Fibroblast of skin of right quadriceps (primary cell): ENCODE measurements at places on chromosomes 3 and 15.
A peak's percentile ranks its signal among the peaks of the same experiment; 100 is the strongest.

DNA sequence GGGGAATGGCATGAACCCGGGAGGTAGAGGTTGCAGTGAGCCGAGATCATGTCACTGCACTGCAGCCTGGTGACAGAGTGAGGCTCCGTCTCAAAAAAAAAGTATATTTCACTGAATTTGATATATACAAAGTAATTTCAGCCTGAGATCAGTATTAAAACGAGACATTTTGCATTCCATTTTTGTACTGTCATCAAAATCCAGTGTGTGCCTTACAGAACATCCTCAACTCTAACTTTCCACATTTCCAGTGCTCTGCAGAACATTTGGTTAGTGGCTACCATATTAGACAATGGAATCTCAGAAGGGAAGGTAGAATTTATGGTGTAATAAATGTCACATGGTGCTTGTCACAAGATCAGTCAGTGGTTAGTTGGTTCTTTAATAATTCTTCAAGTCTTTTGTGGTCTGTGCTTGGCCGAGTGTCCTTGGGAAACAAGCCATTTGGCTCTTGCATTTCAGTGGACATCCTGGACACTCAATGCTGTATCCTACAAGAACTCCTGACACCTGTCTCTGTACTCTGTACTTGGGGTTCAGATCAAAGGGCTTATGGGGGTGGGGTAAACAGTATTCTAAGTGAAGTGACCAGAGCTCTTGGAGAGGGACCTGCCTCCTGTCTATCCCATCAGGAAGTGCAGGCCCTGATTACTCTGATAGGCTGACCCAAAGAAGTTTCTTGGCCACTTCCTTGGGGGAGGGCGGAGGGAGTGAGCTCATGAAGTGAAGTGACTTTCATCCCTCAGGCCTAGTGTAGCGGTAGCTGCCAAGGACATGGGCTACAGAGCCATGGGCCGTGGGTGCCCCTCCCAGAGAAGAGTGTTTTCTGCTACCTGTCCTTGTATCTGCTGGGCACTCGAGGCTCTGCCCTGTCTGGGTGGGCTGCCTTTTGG, 3.7 kb downstream of the ACVR2B start:
- DNase-seq, result no peak

- no peak for DNase-seq
Observed at GRCh38 chr3:169930843-169931242, 19.5 kb downstream of the SAMD7 start.

GRCh38 chr15:99390667-99391066, 139.4 kb downstream of the LRRC28 start:
- DNase-seq, result no peak

DNA sequence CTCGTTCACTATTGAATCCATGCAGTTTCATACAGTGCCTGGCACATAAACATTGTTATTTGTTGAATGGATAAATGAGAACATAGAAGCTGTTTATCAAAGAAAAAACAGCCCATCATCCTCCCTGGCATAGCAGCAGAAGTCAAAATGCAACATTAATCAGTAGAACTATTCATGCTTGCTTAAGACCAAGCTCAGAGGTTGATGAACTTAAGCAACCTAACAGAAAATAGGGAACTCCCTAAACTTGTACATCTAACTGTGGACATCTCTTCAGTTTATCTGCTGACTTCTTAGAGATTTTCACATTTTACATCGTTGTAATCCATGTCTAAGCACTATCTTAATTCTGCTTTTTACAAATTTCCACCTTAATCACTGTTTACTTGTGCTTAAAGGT, 29.2 kb downstream of the SENP8 start:
- no peak for DNase-seq

GRCh38 chr3:170437176-170437575, 18.5 kb downstream of the CLDN11 start:
- no peak for DNase-seq

GRCh38 chr3:11784971-11785377, 61.7 kb downstream of the TAMM41 start:
- no peak for DNase-seq

- no peak for DNase-seq
Observed at GRCh38 chr15:101378171-101378755, 83.2 kb upstream of the SNRPA1 start.

- peak; percentile 65 for DNase-seq
Observed at GRCh38 chr15:72203507-72203837, 5.9 kb upstream of the GRAMD2A start.

- DNase-seq, result no peak
Observed at GRCh38 chr15:27782125-27782524, 317.0 kb downstream of the OCA2 start.

- DNase-seq, result no peak
Observed at GRCh38 chr3:178088963-178089362, 447.3 kb upstream of the KCNMB2 start.

- DNase-seq, result no peak
Observed at GRCh38 chr15:42139596-42139995, 16.8 kb downstream of the PLA2G4F start.
